ENCODE measurements at places on chromosomes 4 and X. TPM values are rescaled to one million over a fixed set of nuclear protein-coding genes. Genes with fewer than 3 reads are reported as not detected.
A peak's percentile ranks its signal among the peaks of the same experiment; 100 is the strongest.

Gene TXLNG
- total RNA-seq = 10.7 TPM

GRCh38 chr4:183783991-183784553, 121.0 kb upstream of the STOX2 start:
- DNase-seq = peak; percentile 9

- DNase-seq = peak; percentile 49
These were observed 23.2 kb downstream of the PRPS2 start for GRCh38 chrX:12814420-12814819.

- DNase-seq = no peak
These were observed 10.7 kb downstream of the BBS12 start for GRCh38 chr4:122742933-122743829.

Gene FAM156B
- total RNA-seq = 15.2 TPM

GRCh38 chr4:109691411-109691920, 11.8 kb downstream of the CASP6 start:
- peak; percentile 35 for DNase-seq

Gene TBC1D19
- total RNA-seq = 28.6 TPM

Gene DCAF4L1
- not detected for total RNA-seq

Gene CT83
- total RNA-seq = not detected

DNA sequence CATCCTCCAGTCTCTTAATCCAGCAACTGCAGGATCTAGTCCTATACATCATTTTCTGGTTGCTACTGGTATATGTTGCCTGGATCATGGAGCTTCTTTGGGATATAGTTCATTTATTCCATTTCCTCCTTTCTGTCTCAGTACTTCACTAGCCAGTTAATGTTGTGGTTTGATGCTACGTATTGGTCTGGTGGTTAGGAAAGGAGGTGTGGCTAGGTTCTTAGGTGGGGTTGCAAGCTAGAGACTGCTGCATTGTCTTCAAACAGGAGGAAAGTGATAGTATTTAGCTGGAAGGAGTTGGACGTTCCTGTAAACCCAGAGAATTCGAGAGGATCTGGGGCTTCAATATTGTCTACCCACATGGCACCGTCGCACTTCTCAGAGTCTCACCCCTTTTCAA, 129.5 kb downstream of the SNCA start:
- no peak for DNase-seq

DNA sequence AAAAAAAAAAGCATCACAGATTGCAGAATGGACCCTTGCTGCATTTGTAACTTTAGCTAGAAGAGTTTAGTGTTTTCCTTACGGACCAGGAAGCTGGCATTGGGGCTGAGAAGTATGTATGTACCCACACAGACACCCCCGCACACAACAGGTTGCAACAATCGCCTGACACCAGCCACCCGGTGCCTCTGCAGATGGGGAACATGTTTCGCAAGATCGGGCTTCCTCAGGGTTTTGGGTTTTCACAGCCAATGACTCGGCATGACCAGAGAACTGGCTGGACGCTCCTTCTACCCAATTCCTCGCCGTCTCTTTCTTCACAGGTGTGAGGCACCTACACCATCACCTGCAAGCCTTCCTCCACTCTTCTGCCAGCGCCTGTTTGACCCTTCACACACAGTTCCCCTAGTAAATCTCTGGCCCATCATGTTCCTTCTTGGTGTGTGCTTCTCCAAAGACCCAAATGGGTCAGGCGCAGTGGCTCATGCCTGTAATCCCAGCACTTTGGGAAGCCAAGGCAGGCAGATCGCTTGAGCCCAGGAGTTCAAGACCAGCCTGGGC, 70.4 kb downstream of the DHRSX start:
- DNase-seq = no peak

- DNase-seq = no peak
These were observed 4.0 kb downstream of the COL25A1 start for GRCh38 chr4:109298279-109299010.

- no peak for DNase-seq
These were observed 900 bp downstream of the CTAG2 start for GRCh38 chrX:154652311-154653047.

Gene DMP1
- not detected for total RNA-seq

Gene MAP7D2
- 0.74 TPM for total RNA-seq

DNA sequence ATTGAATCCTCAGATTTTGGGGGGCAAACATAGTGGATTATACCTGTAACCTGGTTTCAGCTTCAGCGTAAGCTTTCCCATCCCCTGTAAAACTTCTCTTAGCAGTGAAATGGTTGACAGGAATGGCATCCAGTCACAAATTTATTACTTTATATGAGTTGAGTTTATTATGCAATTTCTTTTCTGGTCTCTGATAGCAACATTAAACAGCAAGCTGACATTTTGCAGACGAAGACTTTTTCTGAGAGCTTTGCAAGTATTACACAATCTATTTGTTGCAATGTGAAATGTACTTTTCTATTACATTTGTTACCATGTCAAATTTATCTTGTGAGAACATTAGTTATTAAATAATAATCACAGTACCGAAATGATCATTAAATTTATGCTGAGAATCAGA, 60.6 kb downstream of the GSPT2 start:
- DNase-seq = no peak

GRCh38 chr4:66071911-66072310, 401.6 kb upstream of the EPHA5 start:
- DNase-seq = no peak

GRCh38 chr4:15586066-15586465, 69.1 kb downstream of the FBXL5 start:
- DNase-seq = no peak

Gene NPFFR2
- not detected for total RNA-seq

DNA sequence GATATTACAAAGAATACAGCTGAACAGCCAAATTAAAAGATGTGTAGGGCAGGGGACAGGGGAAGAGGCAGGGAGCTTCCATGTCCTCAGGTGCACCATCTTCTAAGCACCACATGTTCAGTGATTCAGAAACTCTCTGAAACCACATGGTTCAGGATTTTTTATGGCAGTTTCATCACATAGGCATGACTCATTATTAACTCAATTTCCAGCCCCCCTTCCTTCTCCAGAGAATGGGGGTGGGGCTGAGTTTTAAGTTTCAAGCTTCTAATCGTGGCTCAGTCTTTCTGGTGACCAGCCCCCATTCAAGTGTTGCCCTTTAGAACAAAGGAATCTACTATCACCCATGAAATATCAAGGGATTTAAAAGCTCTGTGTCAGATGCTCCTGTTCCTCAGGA, 317.8 kb upstream of the GALNT7 start:
- DNase-seq = peak; percentile 77

- no peak for DNase-seq
These were observed 218.9 kb upstream of the GALNTL6 start for GRCh38 chr4:171594293-171594692.

Gene GLUD2
- 0.47 TPM for total RNA-seq

GRCh38 chr4:151736361-151736760, 24.4 kb downstream of the GATB start:
- no peak for DNase-seq

Gene DUX4
- total RNA-seq = not detected

- no peak for DNase-seq
These were observed 100.3 kb upstream of the SLIT2 start for GRCh38 chr4:20151436-20151835.

DNA sequence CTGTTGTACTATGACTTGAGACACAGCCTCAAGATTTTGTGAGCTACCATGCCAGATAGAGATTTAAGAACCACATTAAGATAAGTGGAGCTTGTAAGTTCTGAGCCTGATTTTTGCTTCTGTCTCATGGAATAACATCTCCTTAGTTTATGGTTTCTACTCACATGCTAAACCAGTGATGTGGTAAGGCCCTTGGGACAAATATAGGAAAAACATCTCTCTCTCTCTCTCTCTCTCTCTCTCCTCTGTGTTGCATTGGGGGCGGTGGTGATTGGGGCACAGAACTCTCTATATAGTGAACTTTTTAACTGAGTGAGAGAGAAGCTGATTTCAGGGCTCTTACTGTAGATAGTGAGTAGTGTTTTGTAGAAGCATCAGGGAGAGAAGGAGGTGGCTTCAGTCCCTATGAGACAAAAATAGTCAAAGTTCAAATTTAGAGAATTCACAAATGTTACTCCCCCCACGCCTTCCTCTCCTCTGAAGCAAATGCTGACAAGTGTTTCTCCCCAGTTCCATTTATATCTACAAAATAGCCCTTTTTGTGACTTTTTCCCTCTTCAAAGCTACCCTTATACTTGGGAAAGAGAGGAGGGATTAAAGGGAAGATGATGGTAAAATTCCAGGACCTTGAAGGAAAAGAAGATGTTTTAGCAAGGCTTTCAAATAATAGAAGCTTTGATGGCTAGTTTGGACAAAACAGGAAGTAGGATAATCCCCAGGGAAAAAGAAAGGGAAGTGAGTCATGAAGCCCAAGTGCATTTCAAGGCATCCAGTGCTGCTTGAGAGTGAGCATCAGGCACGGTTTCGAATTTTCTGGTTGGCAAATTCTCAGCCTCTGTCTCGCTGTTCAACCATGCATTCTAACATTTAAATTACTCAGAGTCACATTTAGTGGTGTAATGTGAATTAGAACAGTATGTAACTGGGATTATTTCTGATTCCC, 134.3 kb upstream of the AP1S2 start:
- peak; percentile 87 for DNase-seq

DNA sequence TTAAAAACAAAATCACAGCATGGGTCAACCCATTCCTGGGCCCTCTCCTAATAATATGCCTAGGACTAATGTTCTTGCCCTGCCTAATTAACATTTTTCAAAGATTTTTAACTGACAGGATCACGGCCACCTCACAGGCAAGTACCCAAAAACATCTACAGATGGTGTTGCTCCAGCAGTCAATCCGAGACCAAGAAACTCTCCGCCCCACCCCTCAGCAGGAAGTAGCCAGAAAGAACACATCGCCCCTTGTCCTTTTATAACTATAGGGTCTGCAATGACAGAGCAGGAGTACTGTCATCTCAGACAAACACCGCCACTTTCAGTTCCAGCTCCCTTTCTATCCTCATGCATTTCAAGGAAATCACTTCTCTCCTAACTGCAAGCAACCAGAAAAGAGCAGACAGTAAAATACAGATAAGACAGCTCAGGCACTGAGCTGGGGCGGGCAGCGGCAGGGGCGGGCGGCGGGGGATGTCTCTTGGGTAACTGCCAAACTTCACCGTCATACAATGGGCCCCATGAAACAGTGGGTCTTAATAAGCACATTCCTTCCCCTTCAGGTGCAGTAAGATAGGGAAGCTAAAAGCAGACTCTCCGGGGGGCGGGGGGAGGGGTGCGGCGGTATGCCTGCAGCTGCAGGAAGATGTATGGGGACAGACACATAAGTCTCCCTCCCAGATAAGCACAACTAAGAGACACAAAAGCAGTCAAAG, 67.4 kb downstream of the ZNF182 start:
- DNase-seq = no peak

Gene ATP2B3
- total RNA-seq = not detected

Gene NR3C2
- total RNA-seq = 0.20 TPM

- peak; percentile 81 for DNase-seq
These were observed 82.5 kb downstream of the RBM47 start for GRCh38 chr4:40546969-40547788.

- DNase-seq = peak; percentile 50
These were observed 327.1 kb upstream of the VCX start for GRCh38 chrX:7515681-7516413.

DNA sequence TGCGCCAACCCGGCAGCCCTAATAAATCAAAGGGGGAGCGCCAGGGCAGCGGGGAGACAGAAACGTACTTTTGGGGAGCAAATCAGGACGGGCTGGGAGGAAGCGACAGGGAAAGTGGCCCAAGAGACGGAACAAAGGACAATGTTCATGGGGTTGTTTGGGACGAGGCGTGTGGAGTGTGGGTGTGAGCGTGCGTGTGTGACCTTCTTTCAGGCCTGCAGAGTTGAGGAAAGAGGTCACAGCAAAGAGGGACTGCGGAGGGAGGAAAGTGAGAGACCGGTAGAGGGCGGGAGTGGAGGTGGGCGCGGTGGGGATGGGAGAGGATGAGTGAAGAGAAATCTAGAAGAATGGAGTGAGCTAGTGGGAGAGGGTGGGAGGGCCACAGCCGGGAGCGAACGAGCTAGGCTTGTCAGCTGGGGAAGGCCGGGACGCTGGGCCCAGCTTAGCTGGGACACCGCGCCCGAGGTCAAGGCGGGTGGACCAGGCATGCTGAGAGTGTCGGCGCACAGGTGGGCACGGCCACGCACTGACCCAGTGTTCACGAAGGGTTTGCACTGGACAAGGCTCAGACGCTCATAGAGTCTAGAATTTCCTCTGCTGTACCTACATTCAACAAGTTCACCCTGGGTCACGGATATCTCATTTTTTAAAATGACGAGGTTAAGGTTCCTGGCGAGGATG, 14.7 kb upstream of the PITX2 start:
- DNase-seq = no peak

DNA sequence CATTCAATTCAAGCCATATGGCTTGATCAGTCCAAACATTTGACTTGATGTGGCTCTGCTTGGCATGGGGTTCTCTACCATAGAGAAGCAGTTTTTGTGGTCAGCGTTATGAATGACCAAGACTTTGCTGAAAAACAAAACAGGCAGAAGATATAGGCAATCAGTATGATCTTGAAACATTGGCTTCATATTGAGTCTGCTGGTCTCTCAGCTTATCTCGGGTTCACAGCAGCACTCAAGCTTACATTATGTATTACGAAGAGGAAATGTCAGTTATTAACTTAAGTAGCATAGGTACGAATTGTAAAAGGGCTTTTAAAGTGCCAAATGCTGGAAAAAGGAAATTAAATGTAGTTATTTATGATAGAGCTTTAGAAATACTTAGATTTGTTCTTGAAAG, 99.0 kb downstream of the AFF2 start:
- DNase-seq = no peak

Gene FAM149A
- not detected for total RNA-seq

DNA sequence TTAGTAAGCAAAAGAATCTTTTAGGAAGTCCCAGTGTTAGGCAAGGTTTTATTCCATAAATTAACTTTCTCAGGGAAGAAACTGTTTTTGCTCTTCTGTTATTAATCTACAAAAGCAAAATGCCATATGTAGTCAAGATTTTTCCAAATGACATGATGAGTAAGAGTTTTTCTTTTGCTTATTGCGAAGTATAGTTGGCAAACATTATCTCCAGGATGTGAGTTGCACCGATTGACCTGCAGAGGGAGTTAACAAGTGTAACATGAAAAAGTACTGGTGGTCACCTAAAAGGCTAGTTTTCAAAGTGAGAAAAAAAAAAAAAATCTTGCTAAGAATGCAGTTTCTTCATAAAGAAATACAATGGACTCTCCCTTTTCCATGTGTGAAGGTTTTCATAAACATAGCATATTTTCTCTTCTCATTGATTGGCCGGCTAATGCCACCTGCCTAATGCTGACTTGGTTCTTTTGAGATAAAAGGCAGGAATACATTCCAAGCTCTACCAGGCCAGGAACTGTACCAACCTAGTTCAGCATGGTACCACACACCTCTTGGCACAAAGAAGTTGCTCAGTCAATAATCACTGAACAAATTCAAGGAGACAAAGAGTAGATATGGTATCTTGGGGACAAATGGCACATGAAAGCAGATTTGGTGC, 100.2 kb downstream of the LNX1 start:
- peak; percentile 57 for DNase-seq

DNA sequence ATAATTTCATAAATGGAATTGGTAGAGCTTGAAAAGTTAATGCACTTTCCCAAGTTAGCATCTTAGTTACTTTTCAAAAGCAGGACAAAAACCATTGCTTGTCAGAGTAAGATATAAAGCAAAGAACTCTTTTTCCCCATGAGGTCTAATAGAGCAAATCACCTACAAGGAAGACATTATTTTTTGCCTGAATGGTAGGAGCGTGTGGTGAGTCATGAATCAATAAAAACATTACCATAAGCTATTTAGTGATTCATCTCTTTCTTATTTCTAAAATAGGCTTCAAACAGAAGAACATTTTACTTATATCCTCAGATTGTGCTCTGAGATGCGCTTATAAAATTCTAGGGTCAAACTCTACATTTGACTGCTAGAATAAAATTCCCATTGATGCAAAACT, 109.4 kb upstream of the GPRIN3 start:
- DNase-seq = no peak
